ENCODE measurements at places on chromosomes 5 and 9.

GRCh38 chr9:137639303-137640051, 20.7 kb downstream of the EHMT1 start:
- DNase-seq: no peak

GRCh38 chr5:396531-396961, 46.4 kb upstream of the EXOC3 start:
- DNase-seq: no peak

DNA sequence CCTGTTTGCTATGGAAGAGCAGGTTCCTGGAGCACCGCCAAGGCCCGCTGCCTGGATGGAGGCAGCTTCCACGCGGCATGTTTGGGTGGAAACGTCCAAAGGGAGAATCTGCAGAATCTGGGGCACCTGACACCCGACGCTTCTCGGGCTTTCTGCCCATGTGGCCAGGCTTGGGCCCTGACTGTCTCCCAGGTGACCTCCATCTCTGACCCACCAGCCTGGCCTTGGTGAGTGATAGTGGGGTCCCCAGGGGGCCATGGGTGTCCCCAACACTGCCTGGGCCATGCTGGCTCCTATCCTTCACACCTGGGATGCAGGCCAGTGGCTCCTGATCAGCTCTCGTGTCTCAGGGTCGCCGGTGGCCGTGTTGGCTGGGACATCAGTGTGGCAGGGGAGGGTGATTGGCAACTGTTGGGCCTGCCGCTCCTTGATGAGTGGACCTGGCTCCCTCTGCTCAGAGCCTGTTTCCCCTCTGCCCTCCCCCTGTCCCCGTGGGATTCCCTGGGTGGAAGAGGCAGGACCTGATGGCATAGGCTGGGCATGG, 34.0 kb downstream of the GLT6D1 start:
- DNase-seq: no peak

GRCh38 chr9:22588918-22589317, 142.3 kb downstream of the DMRTA1 start:
- no peak for DNase-seq

All from fibroblast of skin of left biceps (primary cell).